ENCODE measurements at places on chromosomes 1 and 21.
A peak's percentile ranks its signal among the peaks of the same experiment; 100 is the strongest.

GRCh38 chr1:20483098-20483832, 2.7 kb downstream of the CAMK2N1 start:
- no peak for DNase-seq

DNA sequence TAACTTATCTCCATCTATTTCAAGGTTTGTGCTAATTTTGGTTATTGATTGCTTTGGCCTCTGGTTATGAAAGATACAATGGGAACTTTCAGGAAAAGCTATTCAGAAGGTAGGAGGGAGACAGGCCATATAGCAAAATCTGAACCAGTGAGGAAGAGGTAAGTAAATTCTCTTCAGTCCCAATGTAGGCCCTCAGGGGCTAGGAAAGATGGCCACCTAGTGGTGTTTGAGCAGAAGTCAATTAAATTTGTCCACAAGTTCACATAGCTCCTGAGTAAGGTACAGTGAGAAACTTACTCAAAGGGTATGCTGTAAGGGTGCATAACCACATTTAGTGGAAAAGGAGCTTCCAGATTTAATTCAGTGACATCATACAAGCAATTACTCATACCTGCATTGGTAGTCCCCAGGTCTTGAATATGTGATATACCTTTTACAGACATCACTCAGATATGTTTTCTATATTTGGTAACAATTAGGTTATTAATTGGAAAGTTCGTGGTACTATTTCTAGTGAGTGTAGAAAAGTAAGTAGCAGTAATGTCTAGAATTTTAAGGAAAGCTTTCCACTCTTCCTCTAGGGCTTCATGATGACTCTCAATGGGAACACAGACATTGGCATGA, 21.4 kb upstream of the FMO1 start:
- peak; percentile 46 for DNase-seq

DNA sequence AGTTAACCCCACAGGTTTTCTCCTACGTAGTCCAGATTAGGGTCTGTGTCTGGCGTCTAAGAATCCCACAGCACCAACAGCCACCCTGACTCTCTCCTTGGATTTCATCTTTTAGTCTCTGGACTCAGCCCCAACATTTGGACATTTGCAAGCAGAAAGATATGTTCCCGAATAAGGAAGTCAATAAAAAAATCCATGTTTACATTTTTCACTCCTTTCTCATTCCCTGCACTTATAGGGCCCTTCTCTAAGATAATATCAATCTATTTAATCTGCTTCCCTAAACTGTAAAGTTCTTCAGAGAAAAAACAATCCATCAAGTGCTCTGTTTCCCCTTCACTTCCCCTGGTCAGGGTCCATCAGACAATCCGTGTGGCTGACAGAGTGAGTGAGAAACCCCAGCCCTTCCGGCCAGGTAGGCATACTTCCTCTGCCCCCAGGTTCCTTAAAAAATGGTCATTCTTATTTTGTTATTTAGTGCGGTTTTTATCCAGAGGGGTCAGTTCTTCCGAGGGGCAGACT, 105.9 kb upstream of the CDC42BPA start:
- no peak for DNase-seq

DNA sequence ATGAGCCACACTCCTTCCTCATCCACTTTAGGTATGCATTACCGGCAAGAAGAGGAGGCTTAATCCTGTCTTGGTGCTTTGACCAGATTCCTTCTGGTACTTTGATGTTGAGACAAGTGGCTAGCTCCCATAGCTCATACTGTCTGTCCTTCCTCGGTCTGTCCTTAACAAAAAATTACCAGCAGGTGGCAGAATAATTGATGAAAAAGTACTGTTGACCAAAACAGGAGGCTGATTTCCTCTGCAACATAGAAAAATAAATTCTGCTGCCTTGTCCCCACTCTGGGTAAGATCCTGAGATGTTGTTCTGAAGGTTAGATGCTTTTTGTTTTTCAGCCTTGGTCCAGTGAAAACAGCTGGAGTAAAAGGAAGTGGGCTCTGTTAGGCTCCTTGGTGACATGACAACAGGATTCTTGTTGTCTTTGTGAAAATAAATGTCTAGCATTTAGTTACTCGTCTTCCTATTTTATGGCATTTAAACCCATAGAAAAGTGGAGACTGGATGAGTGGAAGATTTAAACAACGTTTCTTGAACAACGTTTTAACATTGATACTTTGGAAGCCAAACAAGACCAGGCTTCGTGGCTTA, 11.2 kb upstream of the HJV start:
- DNase-seq = no peak

GRCh38 chr1:150567717-150568593, 11.5 kb downstream of the MCL1 start:
- DNase-seq = peak; percentile 74

DNA sequence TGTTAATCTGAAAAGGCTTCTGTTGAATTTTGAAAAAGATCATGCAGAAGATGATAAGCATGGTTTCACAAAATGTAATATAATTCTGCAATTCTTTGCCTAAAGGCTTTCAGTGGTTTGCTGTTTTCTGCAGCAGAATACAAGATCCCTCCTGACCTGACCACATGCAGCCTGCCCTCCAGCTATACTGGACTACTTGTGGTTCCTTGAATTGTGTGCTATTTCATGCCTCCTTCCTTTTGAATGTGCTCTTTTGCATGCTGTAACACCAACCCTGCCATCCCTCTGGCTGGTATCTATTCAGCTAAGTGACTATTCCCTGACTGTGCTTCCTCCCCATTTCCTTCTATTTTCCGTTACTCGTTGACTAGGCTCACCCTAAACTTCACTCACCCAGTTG, 55.5 kb downstream of the CACNA1E start:
- no peak for DNase-seq

DNA sequence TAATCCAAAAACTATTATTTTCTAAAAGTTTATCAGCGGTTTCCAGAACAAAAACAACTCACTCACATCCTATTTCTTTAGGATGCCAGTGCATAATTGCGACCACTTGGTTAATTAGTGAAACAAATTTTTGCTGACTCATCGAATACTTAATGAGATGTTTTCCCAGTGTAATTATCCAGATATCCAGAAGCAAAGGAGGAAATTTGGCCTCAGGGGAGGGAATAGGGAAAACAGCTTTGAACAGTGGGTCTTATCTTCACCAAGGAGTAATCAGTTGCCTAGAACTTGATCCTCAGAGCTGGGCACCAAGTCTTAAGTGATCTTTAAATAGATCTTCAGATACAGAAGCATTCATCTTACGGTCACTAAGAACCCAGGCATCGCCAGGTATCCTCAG, 24.3 kb downstream of the STYXL2 start:
- no peak for DNase-seq

All from heart right ventricle (tissue), 16 donors.